ENCODE measurements at places on chromosomes 7 and 10. TPM values are rescaled to one million over a fixed set of nuclear protein-coding genes. Genes with fewer than 3 reads are reported as not detected.

GRCh38 chr10:113524120-113524519 is 28.7 kb upstream of the HABP2 start:
- peak; percentile 41 for DNase-seq

DNA sequence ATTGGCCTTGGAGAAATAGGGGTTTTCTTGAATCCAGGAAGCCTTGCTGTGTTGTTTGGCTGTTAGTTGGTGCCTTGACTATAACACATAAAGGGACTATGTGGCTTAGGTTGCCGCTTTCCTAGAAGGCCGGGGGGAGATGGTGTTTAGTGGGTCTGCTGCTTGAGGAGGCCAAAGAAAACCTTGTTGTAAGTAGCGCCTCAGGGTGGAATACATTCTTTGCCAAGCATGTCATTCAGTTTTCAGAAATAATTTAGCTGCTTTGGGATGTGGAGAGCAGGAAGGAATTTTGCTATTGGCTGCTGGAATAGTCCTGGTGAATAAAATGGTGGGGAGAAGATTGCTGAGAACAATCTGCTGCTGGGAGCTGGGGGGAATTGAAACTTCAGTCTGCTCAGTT is 132.9 kb upstream of the WNT16 start:
- DNase-seq: no peak

- DNase-seq: no peak
Measured at GRCh38 chr7:27933671-27934565, 194.0 kb downstream of the TAX1BP1 start.

- DNase-seq: no peak
Measured at GRCh38 chr7:22610951-22611757, 111.2 kb upstream of the STEAP1B start.

DNA sequence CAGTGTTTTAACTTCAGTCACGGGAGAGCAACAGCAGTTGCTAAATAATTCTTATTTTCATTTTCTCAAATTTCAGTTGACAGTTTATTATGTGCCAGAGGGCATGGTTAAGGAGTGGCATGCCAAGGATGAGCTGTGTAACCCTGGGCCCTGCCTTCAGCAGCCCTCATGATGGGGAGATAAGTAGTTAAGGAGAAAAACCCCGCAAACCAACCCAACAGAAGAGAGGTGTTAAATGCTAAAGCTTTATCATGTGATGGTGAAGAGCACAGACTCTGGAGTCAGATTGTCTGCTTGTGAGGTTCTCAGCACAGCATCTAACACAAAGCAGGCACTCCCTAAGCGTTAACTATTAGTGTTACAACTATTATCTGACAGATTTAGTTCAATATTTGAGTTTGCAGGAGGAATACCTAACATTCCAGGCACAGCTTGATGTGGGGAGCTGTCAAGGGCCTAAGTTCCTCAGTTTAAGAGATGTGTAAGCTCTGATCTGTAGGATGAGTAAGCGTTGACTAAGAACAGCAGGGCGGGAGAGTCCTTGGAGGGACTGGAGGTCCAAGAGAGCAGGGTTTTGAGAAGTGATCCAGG is 29.6 kb downstream of the STAM start:
- DNase-seq: peak; percentile 72

DNA sequence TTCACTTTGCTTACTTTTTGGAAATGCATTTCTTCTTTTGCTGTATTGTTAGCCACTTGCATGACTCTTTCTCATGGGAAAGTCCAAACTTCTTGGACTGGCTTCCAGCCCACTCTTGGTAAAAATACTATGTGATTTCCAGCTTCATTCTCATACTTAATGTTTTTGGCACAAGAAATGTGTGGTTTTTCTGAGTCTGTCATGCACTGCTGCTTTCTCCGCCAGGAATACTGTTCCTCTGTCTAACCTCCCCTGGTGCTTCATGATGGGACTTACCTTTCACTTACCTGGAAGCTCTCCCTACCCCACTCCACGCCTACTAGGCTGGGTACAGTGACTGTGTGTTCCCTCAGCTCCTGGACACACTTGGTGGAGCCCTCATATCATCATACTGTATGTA is 18.7 kb downstream of the MGAM2 start:
- DNase-seq: no peak

DNA sequence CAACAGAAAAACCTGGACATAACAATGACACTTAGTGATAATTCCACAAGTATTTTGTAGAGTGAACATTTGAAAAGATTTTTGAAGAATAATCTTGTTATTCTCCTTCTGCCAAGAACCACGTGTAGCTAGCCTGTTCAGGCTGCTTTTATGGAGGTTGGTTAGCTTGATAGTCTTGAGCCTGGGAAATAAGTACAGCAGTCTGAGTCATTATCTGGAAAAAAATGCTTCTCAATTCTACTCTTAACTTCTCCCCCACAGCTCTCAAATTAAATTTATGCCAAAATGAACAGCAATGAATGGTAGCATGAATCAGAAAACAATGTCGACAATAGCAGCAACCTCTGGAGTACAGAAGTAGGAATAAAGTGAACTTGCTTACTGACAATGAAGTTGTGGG is 63.2 kb downstream of the GPR37 start:
- DNase-seq: no peak

DNA sequence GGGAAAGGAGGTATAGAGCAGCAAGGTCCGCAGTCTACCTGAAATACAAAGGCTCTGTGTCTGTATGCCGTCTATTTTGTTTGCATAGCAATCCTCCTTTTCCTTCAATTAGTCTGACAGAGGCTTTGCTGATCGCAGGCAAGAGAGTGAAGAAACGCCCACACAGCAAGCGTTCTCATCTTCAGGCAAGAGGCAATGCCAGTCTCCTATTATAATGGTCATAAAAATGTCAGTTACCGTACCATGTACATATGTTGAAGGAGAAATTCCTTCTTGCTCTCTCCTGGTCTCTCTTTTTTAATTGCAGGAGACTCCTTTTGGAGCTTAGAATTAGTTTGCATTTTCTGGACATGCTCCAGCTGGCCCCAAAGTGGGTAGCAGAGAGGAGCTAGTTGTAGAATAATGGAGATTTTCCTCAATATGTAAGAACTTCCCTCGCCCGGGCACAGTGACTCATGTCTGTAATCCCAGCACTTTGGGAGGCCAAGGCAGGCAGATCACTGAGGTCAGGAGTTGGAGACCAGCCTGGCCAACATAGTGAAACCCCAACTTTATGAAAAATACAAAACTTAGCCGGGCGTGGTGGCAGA is 139.5 kb downstream of the PFKFB3 start:
- DNase-seq: no peak

Gene SYT15B
- 2.1 TPM for polyA plus RNA-seq

Gene ABCF2
- 69.1 TPM for polyA plus RNA-seq

Gene FFAR4
- polyA plus RNA-seq: 0.17 TPM

Gene CYP2C19
- polyA plus RNA-seq: not detected

Gene WBP1L
- polyA plus RNA-seq: 20.7 TPM
